ENCODE measurements at places on chromosomes 6 and 20.

DNA sequence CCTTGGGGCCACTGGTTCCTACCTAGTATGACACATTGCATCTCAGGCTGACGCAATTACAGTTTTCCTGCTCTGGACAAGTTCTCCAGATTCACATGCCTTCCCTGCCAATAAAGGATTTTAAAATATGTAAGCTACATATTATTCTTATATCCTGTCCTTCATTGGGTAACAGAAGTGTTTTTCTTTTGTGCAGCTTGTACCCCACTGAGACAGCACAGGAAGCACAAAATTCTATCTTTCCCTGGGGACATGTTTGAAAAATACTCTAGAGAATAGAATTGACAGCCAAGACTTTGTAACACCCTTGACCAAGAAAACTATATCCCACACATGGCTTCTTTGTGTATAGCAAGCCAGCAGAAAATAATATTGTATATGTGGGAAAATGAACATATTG lies 456.8 kb downstream of the MAFB start:
- no peak for DNase-seq

DNA sequence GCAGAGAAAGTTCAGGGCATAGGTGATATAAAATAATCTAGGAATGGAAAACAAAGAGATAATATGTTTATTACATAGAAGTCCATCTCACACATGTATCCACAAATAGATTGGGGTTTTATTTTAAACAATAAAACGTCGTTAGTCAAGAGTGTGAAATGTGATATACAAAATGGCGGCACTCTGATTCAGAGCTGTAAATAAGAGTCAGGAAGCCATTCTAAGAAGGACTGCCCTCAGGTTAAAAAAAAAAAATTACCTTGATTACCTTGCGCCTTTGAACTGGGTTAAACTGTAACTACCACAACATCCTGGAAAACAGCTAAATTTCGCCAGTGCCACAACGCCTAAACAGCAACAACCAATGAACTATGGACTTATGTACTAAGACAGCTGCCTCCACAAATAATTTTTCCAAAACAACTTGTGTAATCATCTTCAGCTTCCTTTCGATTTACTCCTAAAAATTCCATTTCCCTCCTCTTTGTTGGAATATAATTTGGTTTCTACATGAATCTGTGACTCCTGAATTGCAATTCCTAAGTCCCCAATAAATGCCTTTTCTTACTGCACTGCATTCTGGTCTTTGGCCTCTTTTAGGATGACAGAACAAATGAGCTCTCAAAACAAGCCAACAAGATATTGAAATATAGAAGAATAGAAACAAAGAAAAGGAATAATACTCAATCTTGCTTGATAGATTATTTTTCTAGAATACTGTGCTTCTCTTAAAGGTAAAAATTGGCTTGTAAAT lies 1019.5 kb upstream of the MAP3K7 start:
- no peak for DNase-seq

DNA sequence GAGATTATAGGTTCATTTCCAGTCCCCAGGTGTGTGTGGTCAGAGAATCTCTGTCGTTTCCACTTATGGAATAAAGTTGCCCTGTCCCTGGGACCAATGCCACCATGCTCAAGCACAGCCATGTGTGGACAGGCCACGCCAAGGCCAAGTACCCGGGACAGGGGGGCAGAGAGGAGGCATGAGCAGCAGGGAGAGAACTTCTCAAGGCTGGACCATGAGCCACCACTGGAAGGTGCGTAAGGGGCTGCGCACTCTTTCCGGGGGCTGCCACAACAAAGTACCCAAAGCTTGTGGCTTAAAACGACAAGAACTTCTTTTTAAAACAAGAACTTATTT lies 209.2 kb upstream of the KCNQ5 start:
- DNase-seq: no peak

DNA sequence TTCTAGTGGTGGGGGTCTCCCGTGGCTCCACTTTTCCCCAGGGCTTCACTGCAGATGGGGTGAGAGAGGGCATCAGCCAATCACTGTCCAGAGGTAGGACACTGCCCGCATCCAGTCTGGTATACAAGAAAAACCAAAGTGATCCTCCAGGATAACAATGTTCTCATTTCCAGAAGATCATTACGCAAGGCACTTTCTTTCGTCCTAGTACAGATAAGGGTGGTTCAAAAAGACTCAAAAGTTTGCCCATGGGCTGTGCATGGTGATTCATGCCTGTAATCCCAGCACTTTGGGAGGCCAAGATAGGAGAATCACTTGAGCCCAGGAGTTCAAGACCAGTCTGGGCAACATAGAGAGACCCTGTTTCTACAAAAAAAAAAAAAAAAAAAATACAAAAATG lies 16.4 kb downstream of the GMDS start:
- no peak for DNase-seq

- no peak for DNase-seq
Measured at GRCh38 chr6:11437824-11438459, 99.6 kb upstream of the TMEM170B start.

- DNase-seq: no peak
Measured at GRCh38 chr20:58458342-58459057, 56.7 kb downstream of the APCDD1L start.

GRCh38 chr6:15076565-15076964 lies 169.3 kb upstream of the JARID2 start:
- DNase-seq: no peak
